Dermis microvascular lymphatic vessel endothelial cell (primary cell): ENCODE measurements at places on chromosomes 1 and 21.

DNA sequence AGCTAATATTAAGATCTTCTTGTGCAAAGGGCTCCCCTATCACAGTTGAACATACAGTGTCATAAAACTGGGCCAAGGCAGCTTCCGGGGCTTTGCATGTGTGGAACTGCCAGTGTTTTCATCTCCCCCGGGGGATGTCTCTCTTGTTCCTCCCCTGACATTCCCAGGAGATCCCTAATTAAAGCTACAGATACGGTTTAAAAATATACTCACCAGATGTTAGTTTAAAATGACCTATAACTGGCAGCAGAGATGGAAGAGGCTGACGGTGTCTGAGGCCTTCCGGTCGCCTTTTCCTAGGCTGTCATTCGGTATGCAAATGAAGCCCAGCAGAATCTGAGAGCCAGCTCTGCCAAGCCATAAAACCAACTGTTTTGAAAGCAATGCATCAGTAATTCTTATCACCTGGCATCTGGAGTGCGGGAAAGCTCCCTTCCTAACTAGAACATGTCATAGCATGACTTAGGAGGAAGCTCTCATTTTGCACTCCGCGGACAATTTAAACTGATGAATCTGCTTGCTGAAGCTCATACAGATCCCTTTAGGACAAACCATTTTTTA is 436.5 kb upstream of the VAMP3 start:
- DNase-seq = no peak

DNA sequence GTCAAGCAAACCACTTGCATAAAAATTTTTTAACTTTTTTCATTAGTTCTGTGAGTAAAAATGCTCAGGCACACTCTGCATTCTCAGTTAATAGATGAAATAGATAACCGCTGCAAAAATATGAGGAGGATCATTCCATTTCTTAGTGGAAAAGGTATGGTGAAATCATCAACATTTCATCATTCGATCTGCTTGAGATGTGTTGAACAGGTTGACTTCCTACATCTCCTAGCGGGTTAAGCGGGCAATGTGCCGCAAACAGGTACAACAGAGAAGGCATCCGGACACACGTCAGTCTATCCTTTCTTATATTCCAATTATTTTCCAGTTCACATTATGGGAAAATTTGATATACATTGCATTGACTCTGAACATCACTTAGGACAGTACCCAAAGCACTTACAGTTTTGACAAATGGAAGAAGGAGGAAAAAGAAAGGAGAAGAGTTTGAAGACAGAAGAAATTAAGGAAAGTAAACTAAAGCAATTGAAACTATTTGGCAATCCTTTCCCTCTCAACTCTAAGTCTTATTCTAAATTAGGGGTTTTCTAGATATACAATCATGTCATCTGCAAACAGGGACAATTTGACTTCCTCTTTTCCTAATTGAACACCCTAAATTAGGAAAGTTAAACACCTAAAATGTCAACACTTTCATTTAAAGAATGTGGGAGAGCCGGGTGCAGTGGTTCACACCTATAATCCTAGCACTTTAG is 33.5 kb downstream of the NIBAN1 start:
- DNase-seq = no peak

DNA sequence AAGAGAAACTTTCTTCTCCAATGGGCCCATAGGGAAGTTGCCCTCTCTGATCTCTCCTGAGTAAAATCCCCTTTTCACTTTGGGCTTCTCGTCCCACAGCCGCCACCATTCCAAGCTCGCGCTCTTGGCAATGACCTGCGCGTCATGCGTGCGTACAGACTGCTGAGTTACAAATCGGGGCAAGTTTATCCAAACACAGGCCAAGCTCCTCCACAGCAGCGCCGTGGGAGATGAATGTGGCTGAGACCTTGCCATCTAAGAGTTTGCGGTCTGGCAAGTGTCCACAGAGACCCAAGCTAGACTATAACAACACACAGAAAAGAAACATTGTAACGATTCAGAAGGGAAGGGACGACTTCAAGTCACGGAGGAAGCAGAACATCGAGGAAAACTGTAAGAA is 116.3 kb upstream of the SOD1 start:
- no peak for DNase-seq

DNA sequence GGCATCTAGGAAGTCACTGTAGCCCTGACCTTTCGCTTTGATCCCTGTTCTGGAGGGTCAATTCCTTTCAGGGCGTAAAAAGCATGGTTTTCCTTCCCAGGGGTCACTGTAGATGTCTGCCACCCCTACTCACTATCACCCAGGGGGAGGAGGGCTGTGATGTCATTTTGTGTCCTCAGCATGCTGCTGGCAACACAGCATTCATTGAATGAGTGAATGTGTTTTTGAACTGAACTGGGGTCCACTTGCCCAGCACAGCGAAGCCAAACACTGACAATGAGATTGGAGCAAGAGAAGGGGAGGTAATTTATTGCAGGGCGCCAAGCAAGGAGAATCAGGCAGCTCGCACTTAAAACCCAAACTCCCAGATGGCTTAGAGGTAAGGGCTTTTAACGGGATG is 78.2 kb upstream of the PGBD5 start:
- no peak for DNase-seq

DNA sequence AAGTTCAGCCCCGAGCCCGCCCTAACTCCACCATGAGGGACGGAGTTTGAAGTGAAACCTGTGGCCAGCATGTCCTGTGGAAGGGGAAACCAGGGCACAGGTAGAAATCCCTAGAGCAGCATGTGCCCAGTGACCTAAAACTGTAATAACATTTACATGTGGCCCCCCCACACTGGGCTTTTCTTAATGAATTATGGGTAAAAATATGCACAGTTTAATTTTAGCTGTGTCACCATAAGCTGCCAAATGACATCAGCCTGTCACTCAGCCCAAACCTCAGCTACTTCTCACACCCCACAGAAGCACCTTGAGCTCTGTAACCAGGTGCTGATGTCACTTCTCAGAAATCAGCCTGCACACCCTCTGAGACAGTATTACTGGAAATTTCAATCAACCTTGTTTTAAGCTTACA is 50.0 kb upstream of the SLC19A1 start:
- DNase-seq = no peak

- DNase-seq = no peak
Observed at GRCh38 chr1:232322162-232322734, 307.7 kb downstream of the SIPA1L2 start.

GRCh38 chr1:244197851-244198375 is 146.8 kb downstream of the ZBTB18 start:
- no peak for DNase-seq

DNA sequence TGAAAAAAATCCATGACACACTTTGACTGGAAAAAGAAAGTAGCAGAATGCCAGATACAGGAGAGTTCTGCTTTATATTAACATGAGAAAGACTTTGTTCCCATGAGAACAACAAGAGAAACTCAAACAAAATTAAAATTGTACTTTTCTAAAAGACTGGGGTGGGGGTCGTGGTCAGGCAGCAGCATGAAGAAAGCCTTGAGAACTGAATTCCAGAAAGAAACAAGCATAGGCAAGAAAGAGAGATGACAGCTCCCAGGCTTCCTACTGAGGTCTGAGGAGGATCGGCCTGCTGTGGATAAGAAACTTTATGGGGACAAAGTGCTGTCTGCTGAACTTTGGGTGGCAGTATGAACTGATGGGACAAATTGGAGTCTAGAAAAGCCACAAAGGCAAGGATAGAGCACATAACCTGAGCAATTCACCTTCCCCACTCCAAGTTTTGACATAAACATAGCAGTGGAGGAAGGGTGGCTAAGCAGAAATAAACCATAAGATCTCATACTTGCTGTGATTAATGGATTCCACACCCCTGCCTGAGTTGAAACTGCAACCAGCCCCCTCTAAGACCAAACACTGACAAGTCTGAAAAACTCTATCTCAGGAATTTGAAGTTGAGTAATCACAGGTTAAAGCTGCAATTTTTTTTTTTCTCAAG is 43.7 kb downstream of the COL6A1 start:
- DNase-seq = no peak

DNA sequence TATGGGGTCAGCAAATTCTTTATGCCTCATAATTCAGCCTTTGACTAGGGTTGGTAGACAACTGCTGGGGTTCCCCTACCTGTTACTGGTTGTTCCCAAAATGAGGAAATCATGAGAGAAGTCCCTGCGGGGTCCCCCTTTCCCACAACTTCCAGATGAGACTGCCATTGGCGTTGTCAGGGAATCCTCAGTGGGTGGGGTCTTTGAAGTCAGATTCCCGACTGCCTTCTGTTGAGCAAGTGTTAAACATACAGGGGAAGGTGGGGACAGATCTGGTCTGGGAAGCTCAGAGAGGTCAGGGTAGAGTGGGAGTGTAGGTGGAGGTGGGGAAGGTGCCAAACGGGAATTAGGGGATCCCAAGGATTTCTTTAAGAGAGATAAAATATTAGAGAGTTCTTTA is 14.7 kb downstream of the HSD3B2 start:
- no peak for DNase-seq

DNA sequence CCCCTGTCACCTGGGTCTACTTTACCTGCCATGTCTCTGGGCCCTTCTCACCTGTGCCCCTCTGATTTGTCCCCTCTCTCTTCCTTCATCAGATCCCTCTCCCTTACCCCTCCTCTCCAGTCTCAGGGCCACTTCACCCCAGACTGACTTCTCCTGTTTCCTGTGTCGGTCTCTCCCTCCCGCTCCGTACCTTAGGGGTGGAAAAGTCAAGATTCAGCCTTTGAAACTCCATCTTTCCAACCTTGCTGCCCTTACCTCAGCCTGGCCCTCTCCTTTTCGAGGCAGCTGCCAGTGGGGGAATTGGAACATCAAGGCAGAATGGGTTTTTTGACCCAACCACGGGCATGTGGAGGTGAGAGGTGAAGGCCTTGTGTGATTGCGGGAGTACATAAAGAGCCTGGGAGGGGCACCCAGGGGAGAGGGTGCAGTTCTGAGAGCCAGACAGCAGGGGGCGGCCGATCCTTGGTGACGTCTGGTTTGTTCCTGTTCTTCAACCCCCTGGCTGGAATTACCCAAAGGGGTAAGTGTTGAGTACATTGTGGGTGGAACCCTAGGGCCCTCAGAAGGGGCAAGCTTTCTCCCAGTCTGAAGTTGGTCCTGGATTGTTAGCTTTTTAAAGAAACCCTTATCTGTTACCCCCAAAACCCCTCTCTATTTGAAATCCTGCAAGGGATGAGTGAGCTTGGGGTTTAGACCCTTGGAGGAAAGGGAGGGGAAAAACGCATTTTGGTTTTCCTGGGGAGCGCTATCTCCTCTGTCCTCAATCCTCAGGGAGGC is 12.3 kb upstream of the DMBX1 start:
- DNase-seq = peak; percentile 22

DNA sequence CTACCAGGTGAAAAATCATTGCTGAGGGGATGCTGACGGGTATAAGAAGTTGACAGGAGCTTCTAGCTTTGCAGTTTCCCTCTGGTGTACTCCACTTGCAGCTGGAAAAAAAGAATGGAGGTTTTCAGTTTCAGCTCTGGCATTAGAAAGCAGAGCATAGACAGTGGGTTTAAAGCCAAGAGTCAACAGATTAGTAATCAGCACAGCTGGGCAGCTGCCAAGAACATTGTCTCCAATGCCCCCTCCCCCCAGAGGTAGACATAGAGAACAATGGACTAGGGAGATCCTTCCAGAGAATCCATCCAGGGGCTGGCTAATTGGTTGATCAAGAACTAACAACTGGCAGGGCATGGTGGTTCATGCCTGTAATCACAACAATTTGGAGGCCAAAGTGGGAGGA is 10.1 kb upstream of the ZBTB8B start:
- peak; percentile 64 for DNase-seq

DNA sequence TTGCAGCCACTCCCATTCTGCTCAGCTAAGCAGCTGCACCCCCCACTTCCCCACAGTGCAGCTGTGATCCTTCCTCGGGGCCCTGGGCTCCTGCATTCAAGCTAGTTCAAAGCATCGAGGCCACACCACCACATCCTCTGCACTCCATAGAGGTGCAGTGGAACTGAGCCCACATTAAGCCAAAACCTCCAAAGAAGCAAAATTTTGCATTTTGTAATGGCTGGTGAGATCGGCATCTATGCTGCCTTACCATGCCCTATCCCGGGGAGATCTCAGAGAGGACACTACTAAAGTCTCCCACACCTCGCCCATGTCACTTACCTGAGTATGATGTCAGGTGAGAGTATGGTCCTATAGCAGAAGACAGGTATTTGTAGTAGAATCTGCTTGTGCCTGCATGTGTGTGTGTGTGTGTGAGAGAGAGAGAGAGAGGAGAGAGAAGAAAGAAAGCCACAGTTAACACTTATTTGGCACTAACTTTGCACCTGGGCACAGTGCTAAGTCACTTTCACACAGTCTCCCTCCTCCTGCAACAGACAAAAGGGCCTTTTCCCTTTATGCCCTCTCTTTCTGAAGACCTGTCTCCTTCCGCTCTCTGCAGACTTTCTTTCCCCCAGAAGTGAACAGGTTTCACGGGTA is 89.8 kb downstream of the KIF14 start:
- DNase-seq = no peak

GRCh38 chr1:157371221-157371620 is 181.1 kb downstream of the FCRL5 start:
- DNase-seq = no peak

DNA sequence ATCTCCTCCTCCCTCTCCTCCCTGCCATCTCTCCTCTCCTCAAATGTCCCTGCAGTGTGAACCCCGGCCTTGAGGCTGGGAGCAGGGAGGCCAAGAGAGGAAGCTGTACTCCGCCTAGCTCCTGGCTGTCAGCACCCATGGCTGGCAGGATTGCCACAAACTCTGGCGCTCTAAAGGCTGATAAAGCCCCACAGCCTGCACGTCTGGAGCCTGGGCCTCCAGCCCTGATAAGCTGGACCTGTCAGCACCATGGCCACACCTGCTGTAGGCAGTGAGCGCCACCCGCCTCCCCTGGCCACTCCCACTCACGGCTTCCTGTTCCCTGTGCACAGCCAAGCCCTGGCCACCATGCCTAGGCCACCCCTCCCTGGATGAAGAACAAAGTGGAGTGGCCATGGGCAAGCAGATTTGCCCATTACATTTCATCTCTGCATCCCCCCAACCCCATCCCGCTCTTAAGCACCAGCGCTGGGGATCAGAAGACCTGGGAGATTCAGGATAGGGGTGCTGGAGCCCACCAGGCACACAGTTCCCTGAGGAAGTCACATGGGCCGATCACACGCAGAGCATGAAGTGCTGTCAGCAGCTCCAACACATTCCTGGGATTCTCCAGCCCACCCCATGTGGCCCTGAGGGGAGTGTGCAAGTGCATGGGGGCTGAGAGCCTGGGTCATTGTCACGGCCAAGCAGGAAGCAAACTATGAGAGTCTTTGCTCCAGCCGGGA is 24.2 kb upstream of the NPPB start:
- peak; percentile 16 for DNase-seq
